ENCODE measurements at places on chromosomes 4 and X.

DNA sequence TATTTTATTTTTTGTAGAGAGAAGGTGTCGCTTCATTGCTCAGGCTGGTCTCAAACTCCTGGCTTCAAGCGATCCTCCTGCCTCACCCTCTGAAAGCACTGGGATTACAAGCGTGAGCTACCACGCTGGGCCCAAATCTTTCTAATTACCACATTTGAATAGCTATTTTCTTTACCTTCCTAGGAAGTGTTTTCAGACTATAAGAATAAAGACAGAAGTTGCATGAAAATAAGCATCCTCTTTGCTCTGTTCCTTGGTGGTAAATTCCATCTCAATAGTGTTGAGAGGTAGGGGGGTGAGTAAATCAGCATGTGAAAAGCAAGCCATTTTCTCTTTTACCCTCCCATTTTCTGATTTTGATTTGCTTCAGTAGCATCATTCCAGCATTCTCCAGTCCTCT lies 122.4 kb downstream of the LARP7 start:
- no peak for DNase-seq

DNA sequence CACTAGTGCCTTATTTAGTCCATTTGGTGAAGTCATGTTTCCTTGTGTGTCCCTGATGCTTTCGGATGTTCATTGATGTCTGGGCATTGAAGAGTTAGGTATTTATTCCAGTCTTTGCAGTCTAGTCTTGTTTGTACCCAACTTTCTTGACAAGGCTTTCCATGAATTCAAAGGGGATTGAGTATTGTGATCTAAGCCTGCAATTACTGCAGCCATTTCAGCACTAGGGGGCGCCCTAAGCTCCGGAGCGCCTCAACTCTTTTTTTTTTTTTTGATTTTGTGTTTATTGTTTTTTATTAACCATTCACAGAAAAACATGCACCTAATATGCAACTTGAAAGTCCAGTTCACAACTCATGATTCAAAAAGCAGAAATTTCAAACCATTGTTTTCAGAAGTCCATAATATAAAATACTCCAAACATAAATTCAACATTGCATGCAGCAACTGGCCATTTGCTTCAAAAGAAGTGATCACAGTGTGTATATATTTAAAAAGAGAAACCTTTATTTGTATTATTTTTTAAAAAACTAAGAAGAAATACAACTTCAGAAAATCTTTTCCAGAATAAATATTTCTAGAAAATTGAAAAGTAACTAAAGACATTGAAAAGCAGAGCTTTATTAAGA lies 59.2 kb downstream of the PTPN13 start:
- no peak for DNase-seq

DNA sequence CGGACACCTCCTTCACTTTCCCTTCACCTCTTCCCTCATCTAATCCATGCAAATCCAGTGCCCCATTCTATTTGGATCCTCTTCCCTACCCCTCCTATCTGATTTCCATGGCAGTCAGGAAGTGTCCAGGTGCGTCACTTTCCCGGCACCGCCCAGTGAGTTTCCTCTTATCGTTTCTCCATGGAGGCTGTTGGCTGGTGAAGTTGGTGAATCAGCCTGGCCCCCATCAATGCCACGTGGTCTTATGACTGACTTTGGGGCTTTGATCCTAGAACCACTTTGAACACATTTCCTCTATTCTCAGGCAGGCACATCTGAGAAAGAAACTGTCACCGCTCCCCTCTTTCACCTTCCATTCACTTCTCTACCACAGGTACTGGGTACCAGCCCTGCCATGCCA lies 137.8 kb downstream of the CEP135 start:
- no peak for DNase-seq

DNA sequence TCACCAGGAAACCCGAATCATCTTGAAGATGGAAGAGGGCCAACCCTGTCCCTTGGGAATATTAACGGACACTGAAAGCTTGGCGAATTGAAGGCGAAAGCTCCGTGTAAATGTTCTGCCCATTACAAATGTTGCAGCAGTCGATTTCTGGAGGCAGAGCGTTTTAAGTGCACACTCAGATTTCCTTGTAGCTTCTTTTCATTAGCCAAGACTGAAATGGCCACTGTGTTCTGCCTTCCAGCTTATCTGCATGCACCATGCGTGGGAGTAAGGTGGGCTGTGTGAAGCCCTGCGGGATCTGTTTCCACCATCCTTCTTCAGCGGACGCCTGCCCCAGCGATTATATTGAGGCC lies 1.3 kb downstream of the SMIM20 start:
- DNase-seq = peak; percentile 51

- DNase-seq = no peak
Measured at GRCh38 chr4:70452946-70453345, 19.1 kb upstream of the MUC7 start.

DNA sequence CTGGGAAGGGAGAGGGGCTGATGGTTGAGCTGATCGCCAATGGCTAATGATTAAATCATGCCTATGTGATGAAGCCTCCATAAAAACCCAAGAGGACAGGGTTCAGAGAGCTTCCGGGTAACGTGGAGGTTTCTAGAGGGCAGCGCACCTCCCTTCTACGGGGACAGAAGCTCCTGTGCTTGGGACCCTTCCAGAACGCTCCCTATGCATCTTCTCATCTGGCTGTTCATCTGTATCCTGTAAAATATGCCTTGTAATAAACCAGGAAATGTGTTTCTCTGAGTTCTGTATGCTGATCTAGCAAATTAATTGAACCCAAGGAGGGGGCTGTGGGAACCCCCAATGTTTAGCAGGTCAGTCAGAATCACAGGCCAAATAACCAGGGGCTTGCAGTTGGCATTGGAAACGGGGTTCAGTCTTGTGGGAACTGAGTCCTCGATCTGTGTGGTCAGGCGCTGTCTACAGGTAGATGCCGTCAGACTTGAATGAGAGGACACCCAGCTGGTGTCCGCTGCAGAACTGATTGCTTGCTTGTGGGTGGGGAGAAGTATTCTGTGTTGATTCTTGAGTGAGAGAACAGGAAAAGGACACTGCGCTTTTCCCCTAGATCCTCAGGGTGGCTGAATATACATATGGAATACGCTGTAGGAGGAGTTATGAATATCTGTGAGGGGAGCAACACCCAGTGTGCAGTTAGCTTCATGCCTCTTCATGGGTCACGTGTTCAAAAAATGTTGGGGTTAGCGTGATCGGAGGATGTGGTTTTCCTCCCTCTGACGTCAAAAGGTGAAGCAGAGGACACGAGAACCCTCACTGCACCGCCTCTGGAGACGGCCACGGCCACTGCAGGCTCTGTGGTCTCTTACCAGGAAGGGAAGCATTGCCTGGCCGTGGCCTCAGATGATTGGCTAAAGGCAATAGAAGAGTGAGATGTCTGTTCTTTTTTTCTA lies 29.2 kb downstream of the HTT-AS start:
- no peak for DNase-seq

DNA sequence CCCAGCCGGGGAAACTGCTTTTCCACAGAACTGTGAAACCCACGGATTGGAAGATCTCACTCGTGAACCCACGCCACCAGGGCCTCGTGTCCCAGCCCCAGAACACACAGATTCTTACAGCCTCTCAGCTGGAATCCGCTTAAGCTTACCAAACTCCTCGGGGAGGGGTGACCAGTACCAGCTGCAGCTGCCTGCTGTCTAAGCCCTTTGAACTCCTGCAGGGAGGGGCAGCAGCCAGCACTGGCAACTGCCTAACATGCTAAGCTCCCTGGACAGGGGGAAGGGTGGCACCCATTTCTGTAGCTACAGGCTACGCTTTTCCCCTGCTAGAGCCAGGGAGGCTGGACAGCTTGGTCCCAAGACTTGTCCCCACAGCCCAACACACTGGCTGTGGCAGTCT lies 38.4 kb downstream of the TBL1X start:
- DNase-seq = no peak

DNA sequence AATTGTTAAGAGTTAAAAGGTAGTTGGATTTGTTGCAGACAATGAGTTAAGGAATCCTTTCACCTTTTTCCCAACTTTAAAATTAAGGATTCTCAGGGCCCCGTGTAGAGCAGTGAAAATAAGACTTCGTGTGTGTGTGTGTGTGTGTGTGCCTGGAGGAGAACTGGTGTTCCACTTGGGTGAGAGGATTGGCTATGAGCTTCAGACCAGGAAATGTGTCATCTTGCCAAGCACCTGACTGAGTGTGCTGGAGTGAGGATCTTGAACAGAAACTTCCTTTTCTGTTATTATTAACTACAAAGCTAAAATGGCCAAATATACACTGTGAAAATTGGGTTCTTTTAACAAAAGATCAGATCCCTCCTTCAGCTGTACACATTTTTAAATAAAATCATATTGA lies 113.1 kb upstream of the VCX2 start:
- no peak for DNase-seq

DNA sequence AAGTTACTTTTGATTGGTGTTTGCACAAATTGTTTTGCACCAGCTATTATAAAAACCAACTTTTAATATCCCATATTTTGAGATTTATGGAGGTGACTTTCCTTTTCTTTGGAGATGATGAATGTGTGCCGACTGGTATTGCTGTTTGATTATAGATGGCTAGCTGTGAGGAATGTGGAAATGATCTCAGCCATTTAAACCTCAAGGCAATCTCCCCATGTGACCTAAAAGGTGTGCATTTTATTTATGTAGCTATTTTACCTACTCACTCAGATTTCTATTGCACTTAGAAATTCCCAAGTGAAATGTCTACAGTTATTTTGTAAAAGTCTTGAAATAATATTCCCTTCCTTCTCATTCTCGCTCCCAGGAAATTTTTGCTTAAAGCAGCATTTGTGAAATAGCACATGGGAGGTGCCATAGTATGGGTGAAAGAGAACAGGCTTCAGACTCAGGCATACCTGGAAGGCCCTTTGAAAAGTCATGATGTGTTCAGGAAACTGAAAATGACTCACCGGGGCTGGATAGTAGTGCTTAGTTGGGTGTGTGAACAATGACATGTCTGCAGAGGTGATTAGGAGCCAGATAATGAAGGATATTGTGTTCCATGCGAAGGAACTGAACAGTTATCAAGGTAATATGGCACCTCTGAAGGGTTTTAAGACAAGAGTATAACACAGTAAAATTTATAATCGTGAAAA lies 247.6 kb downstream of the CBLL2 start:
- DNase-seq = no peak

DNA sequence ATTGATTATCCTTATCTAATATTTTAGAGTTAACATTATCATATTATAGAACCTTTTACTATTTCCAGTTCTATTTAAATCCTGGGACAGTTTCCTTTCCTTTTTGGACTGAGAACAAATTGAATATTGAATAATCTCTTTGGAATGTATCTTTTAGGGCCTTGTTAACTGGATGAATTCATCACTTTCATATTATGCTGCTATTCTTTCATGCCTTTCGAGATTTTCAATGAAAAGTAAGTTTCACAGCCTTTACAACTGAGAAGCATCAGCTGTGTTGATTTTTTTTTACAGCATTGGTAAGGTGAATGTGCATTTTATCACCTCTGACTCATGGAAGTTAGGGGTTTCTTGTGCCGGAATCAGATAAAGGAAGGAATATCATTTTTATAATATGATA lies 39.6 kb downstream of the PDLIM5 start:
- DNase-seq = no peak

GRCh38 chr4:183626168-183626567 lies 32.8 kb downstream of the RWDD4 start:
- peak; percentile 10 for DNase-seq

- peak; percentile 90 for DNase-seq
Measured at GRCh38 chr4:110516106-110516922, 40.4 kb downstream of the ENPEP start.

DNA sequence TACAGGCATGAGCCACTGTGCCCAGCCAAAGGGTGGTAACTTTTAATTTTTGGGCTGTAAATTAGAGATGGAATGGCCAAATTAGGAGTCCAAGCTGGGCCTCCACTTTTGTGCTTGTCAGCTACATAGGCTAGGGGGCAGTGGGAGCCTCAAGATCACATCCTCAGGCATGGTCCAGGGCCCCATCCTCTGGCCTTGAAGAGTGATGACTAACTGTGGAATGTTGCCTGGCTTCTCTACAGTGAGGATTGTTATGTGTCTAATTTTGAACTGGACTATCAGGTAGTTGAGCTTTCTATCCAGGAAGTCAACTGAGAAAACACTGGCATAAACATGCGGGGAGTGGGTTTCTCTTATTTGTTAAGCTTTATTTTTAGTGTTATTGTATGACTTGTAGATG lies 33.0 kb downstream of the CCNG2 start:
- no peak for DNase-seq

DNA sequence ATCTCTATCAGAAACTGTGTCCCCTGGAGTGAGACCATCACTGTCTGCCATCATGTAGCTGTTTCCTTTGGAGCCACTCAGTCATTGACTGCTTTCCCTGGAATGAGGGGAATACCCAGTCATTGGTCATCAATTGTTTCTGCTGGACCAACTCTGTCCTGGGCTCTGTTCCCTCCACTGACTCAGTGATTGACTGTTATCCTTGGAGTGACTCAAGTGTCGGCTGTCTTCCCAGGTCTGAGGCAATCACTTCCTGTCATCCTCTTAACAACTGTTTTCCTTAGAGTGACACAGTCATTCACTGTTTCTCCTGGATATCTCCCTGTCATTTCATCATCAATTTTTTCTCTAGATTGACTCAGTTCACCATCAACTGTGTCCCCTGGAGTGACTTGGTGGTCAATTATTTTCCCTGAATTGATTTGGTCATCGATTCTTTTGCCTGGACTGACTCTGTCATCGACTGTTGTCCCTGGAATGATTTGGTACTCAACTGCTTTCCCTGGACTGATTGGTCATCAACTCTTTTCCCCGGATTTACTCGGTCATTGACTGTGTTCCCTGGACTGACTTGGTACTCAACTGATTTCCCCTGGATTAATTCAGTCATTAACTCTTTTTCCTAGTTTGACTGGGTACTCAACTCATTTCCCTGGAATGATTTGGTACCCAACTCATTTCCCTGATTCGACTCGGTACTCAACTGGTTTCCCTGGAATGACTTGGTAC lies 327.9 kb upstream of the VCX start:
- no peak for DNase-seq

- DNase-seq = no peak
Measured at GRCh38 chr4:141019768-141020167, 113.5 kb downstream of the RNF150 start.

All from testis (tissue), 5 donors.